ENCODE measurements at places on chromosomes 5 and 9.

DNA sequence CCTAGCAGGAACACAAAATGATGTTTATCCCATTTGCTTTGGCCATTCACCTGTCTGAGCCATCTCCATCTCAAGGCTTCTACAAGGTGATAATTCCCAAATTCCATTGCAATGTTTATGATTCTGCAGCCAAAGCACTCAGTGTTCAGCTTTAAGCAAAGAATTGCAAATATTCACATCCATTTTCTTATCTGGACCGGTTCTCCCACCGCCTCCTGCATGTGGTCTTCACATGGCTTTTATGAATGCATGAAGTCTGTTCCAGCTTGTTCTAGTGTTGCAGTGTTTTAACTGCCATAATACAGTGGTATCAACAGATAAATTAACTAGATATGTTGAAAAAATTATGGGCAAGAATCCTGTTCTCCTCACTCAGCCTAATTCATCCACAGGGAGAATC is 443.0 kb upstream of the KLF4 start:
- no peak for DNase-seq

DNA sequence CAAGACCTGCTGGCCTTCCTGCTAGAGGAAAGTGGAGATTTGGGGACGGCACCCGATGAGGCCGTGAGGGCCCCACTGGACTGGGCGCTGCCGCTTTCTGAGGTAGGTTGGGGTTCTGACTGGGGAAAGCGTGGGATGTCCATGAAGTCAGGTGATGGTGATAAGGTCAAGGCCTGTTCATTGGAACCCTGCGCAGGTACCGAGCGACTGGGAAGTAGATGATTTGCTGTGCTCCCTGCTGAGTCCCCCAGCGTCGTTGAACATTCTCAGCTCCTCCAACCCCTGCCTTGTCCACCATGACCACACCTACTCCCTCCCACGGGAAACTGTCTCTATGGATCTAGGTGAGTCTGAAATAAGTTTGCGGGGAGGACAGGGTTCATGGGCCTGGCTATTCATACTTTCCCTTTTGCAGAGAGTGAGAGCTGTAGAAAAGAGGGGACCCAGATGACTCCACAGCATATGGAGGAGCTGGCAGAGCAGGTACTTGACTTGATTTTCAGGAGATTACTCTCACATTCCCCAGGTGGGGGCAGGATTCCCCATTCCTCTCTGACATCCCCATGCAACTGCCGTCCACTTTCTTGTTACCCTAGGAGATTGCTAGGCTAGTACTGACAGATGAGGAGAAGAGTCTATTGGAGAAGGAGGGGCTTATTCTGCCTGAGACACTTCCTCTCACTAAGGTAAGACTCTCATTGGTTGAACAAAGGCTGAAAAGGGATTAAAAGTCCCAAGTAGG is 505 bp downstream of the CREB3 start:
- peak; percentile 15 for DNase-seq

GRCh38 chr5:116922532-116922931 is 347.9 kb upstream of the SEMA6A start:
- no peak for DNase-seq

- peak; percentile 22 for DNase-seq
These were observed 66.3 kb downstream of the MAT2B start for GRCh38 chr5:163571744-163572143.

- no peak for DNase-seq
These were observed 68.8 kb upstream of the SSBP2 start for GRCh38 chr5:81819556-81820317.

DNA sequence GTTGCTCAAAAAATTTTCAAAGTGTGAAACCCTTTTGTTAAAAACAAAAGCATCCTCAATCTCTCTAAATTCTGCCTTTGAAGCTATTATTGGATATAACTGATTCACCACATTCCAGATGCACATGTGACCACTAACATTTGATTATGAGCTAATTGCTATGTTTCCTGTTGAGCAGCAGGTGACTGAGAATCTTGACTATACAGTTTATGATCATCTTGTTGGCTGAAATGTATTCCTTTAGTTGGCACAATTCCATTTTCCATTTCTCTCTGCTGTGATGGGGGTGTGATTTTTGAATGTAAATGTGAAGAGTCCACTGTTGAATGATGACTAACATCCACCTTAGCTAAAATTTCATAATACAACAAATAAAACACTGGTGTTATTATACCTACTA is 10.7 kb downstream of the LYSMD3 start:
- no peak for DNase-seq

DNA sequence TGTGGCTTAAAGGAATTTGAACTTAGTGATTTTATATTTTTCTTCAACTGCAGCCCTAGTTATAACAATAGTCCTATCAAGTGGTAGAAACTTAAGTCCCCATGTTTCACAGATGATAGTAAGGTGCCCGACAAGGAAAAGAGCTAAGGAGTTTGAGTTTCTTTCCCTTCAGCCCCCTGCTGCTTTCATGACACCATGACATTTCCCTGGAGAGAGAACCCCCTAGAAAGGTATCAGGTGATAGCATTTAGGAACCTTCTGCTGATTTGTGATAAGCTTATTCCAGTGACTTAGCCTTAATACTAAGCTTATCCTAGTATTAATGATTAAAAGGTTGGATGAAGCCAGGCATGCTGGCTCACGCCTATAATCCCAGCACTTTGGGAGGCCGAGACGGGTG is 623.8 kb upstream of the TYRP1 start:
- DNase-seq, result no peak

DNA sequence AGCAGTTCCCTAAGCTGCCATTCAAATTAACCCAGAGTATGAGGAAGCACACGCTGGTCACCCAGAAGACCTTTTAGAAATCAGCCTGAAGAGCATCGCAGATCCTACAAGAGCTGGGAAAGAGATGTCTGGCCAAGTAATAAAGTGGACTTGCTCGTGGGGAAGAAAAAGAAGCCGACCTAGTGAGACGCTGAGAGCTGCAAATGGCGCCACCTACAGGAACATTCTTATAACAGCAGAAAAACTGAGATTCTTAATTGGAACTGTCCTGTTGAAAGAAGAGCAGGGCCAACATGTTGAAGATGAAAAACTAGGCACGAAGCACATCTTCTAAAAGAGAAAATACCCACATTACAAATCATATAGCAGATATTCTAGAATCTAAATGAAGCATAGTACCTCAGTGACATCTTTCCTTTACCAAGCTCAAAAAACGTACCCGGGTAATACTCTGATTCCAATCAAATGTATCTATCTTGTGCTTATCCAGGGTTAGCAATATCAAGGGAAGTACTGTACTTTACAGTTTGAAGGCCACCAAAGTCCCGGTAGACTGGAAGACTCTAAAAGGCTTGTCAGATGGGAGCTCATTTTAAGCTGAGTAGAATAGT is 3.9 kb upstream of the GNAQ start:
- DNase-seq, result peak; percentile 74

All from prostate gland (tissue), 2 donors.